ENCODE measurements at places on chromosomes 6 and 20. TPM values are rescaled to one million over a fixed set of nuclear protein-coding genes. Genes with fewer than 3 reads are reported as not detected.

The COL19A1 gene
- 0.22 TPM for total RNA-seq

The C6orf163 gene
- total RNA-seq = 1.1 TPM

DNA sequence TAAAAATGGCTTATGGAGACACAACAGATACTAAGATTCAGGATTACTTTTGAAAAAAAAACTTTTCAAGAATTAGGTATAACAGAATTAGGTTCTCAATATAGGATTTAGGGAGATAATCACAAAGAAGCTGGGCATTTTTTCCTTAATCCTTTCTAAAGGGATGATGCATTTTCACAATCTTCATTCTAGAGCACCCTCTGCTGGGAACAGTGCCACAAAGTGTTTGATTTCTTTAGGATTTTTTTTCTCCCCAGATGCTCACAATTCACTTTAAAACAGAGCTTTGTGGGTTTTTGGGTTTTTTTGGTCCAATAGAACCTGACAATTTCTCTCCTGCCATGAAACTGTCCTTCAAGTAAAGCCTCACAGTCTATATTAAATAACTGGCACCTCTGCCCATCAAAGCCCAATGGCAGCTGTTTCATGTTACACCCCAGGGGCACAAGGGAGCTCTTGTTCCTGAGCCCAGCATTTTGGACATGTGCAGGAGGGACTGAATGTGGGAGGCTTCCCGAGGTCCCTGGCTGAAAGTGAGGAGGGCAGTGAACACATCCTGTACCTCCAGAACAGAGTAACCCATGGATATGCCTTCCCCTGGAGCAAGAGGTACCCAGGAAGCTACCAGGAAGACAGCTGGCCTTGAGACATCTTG, 39.7 kb downstream of the PREP start:
- DNase-seq = no peak
- no peaks in the 10 kb centered on the region for H3K4me1 ChIP-seq
- peaks cover 6% of the 10 kb centered on the region for H3K36me3 ChIP-seq

DNA sequence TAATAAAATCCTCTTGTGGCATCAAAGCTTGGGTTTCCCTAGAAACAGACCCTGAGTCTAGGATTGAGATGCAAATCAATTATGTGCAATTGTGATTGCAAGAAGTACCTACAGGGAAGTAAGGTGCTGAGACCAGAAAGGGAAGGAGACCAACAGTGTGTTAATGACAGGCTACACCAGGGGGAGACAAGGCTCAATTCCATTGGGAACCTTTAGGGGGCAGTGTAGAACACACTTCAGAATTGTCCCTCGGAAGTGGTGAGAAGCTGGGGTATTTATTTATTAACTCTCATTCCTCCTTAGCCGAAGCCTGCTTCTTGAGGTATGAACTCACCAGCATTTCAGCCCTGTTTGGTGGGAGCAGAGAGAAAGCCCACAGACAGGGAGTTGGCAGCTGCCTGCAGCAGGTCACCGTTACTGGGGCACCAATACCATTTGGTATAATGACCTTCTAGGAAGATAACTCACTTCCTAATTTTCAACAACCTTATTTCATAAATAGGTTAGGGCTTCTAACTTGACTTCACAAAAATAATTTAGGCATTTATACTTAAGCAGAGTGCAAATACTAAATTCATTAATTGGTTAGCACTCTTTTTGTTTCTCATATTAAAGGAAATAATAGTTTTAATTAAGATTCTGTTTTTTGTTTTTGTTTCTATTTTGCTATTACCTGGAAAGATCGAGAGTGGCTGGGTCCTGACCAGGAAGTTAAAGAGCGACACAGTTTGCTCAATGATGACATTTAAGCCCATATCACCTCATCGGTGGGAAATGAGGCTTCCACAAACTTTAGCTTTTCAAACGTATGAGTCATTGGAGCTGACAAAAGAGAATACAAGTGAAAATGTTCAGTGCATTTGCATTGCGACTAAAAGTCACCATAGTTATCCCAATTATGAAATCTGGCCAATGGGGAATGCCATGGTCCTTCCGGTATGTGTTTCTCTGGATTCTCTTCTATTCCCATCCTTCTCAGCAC, 94.8 kb downstream of the BTBD3 start:
- no peak overlapping the region for H3K27ac ChIP-seq
- H3K36me3 ChIP-seq = no peaks in the 10 kb centered on the region
- no peaks in the 10 kb centered on the region for H3K27me3 ChIP-seq
- H3K4me3 ChIP-seq = no peak overlapping the region
- DNase-seq = peak; percentile 66
- H3K4me1 ChIP-seq = no peaks in the 10 kb centered on the region

DNA sequence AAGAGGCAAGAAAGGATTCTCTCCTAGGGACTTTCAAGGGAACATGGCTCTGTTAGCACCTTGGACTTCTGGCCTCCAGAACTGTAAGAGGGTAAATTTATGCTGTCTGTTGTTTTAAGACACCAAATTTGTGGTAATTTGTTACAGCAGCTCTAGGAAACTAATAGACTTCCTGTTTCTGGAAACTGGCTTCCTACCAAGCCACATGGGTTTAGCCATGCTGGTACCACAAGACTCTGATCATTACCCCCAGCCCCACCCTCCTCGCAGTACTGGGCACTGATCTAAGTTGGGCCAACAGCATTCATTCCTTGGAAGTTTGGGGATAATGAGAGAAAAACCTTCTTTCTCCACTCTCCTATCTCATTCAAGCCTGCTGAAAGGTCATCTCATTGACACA, 109.5 kb upstream of the SMLR1 start:
- no peaks in the 10 kb centered on the region for H3K4me1 ChIP-seq
- H3K36me3 ChIP-seq = no peaks in the 10 kb centered on the region
- no peak overlapping the region for H3K27ac ChIP-seq
- DNase-seq = no peak
